ENCODE measurements at places on chromosomes 2 and 18.
A peak's percentile ranks its signal among the peaks of the same experiment; 100 is the strongest.

- DNase-seq, result no peak
These were observed 13.6 kb downstream of the MRO start for GRCh38 chr18:50806208-50806616.

DNA sequence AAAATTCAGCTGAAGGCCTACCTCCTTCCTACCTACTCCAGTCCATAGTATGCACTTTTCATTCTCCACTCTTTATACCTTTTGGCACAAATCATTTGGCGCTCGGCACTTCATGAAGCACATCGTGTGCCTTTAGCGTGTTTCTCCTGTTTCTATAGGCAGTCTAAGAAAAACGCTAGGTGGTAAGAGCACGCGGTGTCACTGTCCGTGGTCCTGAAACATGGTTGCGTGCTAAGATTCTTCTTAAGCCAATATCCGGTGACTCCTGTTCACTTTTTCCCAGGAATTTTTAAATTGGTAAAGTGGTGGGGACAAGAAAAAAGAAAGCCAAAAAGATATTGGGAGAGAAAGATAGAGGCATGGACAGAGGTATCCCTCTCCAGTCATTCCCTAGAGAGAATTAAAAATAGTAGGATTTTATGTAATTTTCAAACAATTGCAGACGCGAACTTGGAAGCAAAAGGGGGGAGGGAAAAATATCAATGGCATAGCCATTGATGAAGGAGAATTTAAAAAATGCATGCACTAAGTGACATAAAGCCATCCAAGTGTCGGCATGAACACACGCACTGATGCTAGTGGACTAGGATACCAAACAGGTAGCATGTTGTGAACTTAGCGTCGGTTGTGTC is 1.4 kb upstream of the CTNNA2 start:
- DNase-seq, result peak; percentile 55

DNA sequence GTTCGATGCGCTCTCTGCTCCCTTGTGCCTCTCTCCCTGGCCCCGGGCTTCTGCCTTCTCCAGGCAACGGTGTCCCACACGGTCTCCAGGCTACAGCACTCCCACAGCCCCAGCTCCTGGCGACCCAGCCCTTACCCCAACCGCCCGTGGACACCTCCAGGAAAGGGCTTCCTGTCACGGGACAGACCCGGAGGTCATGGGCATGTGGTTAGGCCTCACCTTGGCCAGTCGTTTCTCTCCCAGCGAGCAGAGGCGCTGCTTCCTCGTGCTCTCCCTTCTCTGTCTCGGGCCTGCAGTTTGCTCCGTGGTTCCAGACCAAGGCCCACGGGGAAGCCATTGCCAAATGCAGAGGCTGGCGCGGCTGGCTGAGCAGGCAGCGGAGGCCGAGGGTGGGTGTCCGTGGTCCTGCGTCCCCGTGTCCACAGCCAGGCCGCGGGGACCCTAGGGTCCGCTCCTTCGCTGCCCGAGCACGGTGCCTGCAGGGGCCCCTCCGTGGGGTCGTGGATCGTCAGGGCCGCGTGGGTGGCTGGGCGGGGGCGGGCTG is 61.0 kb upstream of the IL1RL1 start:
- DNase-seq, result no peak

GRCh38 chr2:217800433-217801114 is 202.2 kb downstream of the TNS1 start:
- DNase-seq, result no peak

DNA sequence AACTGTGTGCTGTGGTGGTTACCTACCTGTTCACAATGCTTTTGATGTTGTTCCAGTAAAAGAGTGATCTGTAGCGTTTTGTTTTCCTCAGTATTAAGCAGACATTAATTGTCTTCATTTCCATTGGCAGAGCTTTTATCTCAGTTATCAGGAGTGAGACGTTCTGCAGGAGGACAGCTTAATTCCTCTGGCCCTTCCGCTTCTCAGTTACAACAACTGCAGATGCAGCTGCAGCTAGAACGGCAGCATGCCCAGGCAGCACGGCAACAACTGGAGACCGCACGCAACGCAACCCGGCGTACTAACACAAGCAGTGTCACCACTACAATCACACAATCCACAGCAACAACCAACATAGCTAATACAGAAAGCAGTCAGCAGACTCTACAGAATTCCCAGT is 78.3 kb downstream of the KCMF1 start:
- DNase-seq, result no peak

- DNase-seq, result no peak
These were observed 261.4 kb upstream of the TCF4 start for GRCh38 chr18:55849391-55849790.

DNA sequence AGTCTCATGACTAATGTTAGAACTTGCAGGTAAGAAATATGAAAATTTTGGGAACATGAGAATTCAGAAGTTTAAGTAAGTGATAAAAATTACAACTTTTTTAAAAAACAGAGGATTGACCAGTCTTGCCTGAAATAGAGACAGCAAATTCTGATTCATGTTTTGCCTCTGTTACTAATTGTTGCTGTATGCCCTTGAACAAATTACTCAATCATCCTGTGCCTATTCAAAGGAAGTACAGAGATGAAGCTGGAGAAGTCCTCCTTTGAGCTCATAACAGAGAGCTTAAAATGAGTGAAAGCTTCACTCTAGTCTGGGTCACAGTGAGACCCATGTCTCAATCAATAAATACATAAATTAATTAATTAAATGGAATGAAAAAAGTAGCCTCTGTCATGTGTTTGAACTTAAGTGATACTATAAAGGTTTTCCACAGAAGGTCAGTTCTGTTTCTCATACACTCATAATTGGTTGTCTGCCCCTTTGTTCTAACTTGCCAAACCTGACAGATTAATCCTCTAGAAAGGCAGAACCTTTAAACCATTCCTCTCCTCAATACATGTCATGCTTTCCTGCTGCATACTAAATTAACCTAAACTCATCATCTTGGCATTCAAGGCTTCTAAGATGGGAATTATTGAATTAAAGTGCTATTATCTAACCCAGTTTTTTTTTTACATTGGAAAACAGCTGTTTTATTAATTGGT is 374.6 kb upstream of the LRATD1 start:
- no peak for DNase-seq
